ENCODE measurements at places on chromosomes 16 and 17.

DNA sequence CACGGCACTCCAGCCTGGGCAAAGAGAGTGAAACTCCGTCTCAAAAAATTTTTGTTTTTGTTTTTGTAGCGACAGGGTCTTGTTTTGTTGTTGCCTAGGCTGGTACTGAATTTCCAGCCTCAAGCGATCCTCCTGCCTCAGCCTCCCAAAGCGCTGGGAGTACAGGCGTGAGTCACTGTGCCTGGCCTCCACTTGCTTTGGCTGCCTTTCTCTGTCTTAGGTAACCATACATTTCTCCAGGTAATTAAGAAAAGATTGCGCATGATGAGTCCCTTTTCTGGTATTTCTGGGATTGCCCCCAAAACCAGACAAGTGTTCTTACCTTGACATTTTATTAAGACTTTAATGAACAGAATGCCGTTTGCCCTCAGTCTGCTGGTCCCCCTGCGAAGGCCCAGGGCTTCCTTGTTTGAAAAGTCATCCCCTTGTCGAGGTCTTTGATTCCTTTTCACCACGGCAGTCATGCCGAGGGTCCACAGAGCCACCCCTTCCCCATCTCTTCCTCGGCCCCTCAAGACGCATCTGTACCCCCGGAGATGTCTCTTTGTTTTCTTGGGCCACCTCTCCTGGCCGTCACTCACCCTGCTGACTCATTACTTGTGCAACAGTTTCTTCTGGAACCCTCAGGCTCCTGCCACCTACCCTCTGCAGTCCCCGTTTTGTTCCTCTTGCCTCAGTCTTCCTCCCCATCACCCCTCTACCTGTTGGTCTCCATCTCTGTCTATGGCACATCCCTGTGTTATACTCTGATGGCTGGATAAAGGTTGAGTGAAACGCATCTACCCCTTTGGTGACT is 151.0 kb downstream of the SEC14L1 start:
- no peak for DNase-seq

DNA sequence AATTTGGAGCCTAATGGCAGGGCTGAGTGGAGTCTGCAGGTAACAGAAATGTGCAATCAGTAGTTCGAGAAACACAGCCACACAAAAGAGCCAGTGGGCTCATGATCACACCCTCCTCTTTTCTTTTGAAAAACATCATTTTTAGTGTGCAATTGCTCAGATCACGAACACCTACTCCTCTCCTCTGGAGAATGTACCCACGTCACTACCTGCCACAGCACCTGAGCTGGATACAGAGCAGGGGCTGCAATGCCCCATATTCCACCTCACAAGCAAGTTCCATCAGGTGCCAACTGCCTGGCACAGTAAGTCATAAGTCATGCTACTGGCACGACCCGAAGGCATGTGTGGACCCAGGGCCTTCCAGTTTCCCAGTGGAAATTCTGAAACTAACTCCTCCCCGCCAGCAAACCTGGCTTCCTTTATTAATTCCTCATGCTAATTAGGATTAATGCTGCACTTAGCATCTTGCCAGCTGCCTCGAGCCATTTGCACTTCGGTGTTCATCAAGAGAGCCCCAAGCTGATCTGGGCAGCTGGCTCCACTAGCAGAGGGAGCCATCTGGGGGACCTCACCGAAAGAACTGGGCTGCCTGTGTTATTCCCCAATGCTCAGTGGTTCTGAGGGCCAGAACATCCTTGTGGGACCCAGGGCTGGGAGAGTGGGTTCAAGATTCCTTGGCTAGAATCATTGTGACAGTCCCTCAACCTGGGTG is 2.4 kb downstream of the CACNG4 start:
- DNase-seq: no peak

GRCh38 chr17:80113033-80113484 is 11.7 kb downstream of the GAA start:
- DNase-seq: no peak

DNA sequence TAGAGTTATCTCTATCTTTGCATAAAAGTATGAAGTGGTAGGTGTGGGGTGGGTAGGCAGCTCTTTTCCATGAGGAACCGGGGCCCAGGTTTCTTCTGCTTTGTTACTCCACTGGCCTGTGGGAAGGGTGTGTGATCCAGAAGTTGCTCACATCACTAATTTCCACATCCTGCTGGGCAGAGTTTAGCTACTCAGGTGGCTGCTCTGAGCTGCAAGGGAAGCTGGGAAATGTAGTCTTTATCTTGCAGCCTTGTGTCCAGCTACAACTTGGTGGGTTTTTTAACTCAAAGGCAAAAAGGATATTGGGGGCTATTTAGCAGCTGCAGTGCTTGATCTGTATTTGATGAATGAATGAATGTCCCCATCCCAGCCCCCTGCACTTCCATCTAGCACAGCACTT is 335.3 kb downstream of the SNX29 start:
- DNase-seq: no peak

DNA sequence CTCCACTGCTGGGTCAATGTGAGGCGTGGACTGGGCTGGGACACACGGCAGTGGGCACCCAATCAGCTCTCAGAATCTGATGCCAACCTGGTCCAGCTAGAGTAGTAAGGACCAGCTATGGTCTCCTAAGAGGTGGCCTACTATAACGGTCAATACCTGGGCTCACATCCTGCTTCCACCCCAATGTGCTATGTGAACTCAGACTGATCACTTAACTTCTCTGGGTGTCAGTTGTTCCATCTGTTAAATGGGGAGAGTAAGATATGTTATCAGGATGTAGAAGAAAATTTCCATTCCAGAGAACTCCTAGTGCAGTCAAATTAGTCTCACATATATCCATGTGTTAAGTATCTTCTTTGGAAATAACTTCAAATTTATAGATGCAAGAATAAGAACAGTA is 14.2 kb downstream of the FAM117A start:
- no peak for DNase-seq

GRCh38 chr16:88064011-88064888 is 113.0 kb downstream of the BANP start:
- no peak for DNase-seq

- DNase-seq: no peak
These were observed 14.6 kb downstream of the RBBP6 start for GRCh38 chr16:24553983-24554382.

GRCh38 chr17:58493506-58493905 is 5.3 kb upstream of the HSF5 start:
- no peak for DNase-seq

GRCh38 chr17:32807577-32807976 is 69.3 kb downstream of the MYO1D start:
- no peak for DNase-seq

- no peak for DNase-seq
These were observed 2.7 kb upstream of the ZNF594 start for GRCh38 chr17:5194346-5194745.

DNA sequence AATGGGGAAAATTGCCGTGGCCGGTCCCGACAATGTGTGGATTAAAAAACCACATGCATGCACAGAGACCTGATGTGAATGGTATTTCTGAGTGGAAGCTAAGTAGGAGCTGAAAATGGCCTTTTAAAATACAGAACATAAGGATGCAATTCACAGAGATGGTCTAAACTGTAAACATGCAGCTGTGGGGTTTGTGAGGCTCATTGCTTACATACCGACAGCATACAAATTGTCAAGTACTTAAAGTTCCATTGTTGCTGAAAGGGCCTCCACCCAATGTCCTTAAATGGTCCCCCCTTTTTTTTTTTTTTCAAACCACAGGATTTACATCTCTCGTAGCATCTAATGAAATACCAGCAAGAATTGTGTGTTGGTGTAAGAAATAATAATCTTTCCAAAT is 523.2 kb downstream of the MAF start:
- DNase-seq: no peak

GRCh38 chr16:82311528-82311927 is 141.5 kb upstream of the MPHOSPH6 start:
- no peak for DNase-seq

DNA sequence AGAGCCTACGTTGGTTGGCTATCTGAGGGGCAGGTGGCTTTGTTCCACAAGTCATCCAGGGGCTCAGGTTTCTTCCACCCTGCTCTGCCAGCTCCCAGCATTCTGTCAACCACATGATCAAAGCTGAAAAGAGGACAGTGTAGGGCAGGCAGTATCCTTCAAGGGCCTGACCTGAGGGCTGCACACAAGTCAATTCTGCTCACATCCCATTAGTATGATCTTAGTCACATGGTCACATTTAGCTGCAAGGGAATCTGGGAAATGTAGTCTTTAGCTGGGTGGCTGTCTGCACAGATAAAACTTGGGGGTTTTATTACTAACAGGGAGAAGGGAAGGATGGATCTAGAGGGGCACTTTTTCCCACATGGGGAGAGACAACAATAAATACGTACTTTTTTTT is 97.3 kb downstream of the SALL1 start:
- no peak for DNase-seq

- no peak for DNase-seq
These were observed 17.7 kb upstream of the RMI2 start for GRCh38 chr16:11327277-11328171.

GRCh38 chr16:24969071-24969470 is 46.1 kb downstream of the ARHGAP17 start:
- no peak for DNase-seq

DNA sequence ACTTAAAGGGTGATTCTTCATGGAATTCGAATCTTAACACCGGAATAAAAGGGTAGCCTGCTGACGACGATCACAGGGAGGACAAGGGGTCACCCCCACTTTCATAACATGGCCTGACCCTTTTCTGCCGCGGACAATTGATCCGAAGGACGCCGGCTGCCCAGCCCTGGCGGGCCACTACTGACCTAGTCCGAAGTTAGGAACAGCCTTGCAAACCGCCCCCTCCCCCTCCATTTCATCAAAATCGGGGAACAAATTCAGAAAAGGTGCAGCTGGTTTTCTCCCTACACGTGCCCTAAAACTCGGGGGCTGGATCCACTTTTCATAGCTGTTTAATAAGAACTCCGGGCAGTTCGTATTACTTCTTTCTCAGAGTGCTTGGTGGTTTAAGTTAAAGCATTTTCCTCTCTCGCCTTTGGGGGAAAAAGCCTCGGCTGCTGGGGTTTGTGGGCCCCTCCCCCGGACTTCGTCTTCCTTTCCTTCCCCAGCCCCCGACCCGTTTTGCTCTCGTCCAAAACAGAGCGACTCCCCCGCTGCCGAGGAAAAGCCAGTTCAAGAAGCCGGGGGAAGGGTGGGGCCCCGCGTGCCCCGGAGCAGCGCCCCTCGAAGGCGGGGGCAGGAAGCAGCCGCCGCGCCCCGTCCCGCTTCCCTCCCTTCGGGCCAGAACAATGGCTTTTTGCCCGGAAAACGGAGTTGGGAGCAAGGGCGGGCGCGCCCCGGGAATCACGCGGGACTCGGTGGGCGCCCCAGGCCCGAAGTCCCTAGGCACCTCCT is 641 bp upstream of the CBX2 start:
- DNase-seq: no peak

DNA sequence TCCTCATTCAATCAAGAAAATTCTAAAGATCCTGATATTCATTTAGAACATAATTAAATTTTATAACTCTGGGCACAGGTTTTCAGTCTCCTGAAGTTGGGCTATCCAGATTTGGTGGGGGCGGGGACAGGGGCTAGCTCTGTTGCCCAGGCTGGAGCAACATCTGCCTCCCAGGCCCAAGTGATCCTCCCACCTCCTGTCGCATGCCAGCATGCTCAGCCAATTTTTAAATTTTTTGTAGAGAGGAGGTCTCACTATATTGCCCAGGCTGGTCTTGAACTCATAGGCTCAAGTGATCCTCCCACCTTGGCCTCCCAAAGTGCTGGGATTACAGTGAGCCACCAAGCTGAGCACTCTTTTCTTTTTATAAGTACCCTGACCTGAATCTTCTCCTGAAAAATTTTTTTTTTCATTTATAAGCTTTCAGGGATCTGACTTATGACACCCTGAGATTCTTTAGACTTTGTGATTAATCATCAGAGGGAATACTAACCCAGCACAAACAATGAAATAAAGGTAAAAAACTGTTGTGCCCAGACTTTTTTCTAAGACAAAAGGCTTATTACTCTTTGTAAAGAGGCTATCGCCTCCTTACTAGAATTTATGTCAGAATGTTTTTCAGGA is 62.6 kb downstream of the TUBD1 start:
- no peak for DNase-seq

DNA sequence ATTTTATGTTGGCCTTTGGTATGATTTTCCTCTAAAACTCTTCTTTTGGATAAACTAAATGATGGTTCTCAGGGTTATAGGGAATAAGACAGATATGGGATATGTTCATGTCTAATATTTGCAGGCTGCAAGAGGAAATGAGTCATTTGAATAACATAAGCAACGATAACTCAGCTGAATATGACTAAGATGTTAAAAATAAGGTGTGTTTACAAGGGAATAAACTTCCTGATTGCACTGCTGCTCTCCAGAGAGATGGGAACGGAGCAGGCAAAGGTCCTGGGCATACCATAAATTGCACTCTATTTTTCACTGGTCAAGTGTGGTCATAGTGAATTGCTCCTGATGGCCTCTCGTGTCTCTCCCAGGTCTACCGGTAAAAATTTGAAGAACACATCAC is 666.2 kb downstream of the TOX3 start:
- DNase-seq: no peak

DNA sequence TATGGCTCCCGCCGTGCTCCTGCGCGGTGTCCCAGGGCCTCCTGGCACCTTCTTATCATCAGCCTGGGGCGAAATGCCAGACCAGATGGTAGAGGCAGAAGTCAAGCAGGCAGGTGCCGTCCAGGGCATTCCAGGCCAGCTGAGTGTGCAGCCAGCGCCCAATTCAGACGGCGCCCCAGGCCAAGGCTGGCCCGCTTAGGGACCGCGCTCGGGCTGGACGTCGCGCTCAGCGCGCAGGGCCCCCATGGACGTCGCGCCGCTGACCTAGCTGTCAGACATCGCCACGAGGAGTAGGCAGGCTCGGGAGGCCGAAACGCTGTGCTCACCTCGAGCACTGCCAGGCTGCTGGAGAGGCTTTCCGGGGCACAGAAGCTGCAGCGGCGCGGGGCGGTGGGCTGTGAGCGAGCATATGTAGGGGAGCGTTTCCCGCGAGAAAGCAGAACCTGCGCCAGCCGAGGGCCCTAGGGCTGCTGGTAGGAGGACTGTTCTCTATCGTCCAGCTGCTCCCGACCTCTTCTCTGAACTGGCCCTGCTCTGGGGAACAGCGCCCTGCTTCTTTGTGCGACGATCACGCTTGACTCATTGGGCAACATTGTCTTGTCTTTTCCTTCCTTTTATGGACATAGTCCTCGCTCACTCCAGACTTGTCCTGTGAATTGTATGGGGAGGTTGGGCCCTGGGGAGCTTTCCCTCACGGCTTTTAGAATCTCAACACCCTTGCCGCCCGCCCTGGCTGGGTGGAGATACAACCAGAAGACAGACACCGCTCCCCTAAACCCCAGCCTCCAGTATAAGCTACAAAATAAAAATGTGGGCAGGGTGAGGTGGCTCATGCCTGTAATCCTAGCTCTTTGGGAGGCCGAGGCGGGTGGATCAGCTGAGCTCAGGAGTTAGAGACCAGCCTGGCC is 8.4 kb upstream of the CA4 start:
- DNase-seq: no peak

DNA sequence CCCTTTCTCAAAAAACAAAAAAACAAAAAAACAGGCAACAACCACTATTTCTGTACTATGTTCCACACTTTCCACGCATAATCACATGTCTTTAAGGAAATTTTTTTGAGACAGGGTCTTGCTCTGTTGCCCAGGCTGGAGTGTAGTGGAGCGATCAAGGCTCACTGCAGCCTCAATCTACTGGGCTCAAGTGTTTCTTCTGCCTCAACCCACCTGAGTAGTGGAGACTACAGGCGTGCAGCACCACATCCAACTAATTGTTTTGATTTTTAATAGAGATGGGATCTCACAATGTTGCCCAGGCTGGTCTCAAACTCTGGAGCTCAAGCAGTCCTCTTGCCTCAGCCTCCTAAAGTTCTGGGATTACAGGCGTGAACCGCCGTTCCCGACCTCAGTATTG is 52.6 kb upstream of the BPTF start:
- no peak for DNase-seq

- peak; percentile 50 for DNase-seq
These were observed 20.0 kb downstream of the ST6GALNAC1 start for GRCh38 chr17:76623271-76624146.

All from stimulated activated CD8-positive, alpha-beta memory T cell treated with anti-CD3 and anti-CD28 coated beads, Interleukin-4, amount 100 ng/mL, for 1 hour (primary cell).